Colonic mucosa (tissue), 4 donors: ENCODE measurements at places on chromosomes 2 and 18.

DNA sequence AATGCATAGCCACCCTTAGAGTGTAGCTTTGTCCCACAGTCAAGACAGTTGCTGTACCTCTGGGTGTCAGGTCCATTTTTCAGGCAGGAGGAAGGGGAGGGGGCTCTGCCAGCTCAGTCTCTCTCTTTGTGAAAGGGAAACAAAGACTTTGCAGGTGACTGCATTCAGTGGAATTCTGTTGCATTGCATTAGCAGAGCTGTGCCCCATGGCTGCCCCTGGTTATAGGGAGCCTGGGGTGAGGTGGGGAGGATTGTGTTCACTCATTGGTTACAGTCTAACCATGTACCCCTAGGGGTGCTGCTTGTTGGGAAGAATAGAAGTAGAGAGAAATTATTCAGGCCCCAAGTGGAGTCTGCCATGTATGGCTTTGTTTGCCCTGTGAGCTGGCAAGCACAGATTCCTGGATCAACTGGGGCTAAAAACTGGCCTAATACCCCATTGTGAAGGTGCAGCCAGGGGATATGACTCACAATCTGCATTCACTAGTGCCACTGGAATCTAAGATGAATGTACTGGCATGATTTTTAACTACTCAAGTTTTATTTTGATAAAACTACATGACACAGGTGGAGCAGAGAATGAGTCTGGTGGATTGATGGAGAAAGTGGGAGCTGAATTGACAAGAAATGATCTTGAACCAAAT, 118.4 kb downstream of the SH3BP4 start:
- no peak for DNase-seq

- no peak for DNase-seq
These were observed 270.8 kb upstream of the UBE2E3 start for GRCh38 chr2:180709392-180710145.

DNA sequence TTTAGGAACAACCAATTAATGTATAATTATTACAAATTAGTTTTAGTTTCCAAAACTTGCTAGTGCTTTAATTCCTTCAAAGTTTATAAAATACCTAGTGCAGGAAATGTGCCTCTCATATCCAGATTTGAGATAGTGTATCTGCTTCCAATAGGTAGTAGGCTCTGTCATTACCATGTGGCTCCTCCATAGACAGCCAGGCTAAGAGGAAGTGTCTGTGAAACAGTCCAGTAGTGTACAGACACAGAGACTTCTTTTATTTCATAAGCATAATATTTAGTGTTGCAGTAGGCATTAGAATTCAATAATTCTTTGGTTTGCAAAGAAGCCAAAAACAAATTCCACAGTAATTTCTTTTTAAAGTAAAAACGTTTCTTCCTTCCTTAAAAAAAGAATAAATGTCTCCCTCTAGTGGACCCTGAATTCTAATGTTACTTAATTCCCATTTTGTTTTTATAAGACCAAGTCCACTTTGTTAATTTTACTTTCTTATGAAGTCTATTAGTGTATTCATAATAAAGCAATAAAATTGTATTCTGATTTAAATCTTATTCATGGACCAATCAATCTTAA, 101.2 kb downstream of the NEB start:
- DNase-seq: no peak

GRCh38 chr18:9973470-9973869, 59.7 kb downstream of the VAPA start:
- DNase-seq: no peak

GRCh38 chr2:146189541-146189940, 1655.3 kb upstream of the ACVR2A start:
- DNase-seq: no peak
